ENCODE measurements at places on chromosomes 13 and 19. TPM values are rescaled to one million over a fixed set of nuclear protein-coding genes. Genes with fewer than 3 reads are reported as not detected.

Gene TEAD2
- total RNA-seq, result 16.8 TPM

Gene OLFM2
- total RNA-seq, result 11.6 TPM

Gene KLK14
- total RNA-seq, result 0.26 TPM

Gene CFAP97D2
- not detected for total RNA-seq

Gene CBLC
- total RNA-seq, result not detected

Gene PALM
- 15.8 TPM for total RNA-seq

Gene SLC7A9
- total RNA-seq, result 0.28 TPM

Gene AP1M2
- total RNA-seq, result 29.1 TPM

Gene ZSCAN4
- not detected for total RNA-seq

Gene NALCN
- total RNA-seq, result 4.2 TPM

Gene FCAR
- not detected for total RNA-seq

Gene PPP1R13L
- 44.9 TPM for total RNA-seq

Gene APLP1
- total RNA-seq, result 88.4 TPM

Gene SEMA6B
- total RNA-seq, result 5.8 TPM

Gene MCEMP1
- not detected for total RNA-seq

Gene GJB6
- total RNA-seq, result not detected

Gene DAND5
- not detected for total RNA-seq

Gene ANGPTL8
- total RNA-seq, result not detected

Gene FAM187B
- not detected for total RNA-seq

Gene SLC10A2
- not detected for total RNA-seq

Gene VSTM2B
- total RNA-seq, result not detected

Gene LYPD3
- 0.27 TPM for total RNA-seq

Gene SCEL
- total RNA-seq, result 0.84 TPM
